ENCODE measurements at places on chromosomes 12 and 14.

GRCh38 chr14:94953541-94954260, 183.8 kb upstream of the GSC start:
- no peak for DNase-seq

DNA sequence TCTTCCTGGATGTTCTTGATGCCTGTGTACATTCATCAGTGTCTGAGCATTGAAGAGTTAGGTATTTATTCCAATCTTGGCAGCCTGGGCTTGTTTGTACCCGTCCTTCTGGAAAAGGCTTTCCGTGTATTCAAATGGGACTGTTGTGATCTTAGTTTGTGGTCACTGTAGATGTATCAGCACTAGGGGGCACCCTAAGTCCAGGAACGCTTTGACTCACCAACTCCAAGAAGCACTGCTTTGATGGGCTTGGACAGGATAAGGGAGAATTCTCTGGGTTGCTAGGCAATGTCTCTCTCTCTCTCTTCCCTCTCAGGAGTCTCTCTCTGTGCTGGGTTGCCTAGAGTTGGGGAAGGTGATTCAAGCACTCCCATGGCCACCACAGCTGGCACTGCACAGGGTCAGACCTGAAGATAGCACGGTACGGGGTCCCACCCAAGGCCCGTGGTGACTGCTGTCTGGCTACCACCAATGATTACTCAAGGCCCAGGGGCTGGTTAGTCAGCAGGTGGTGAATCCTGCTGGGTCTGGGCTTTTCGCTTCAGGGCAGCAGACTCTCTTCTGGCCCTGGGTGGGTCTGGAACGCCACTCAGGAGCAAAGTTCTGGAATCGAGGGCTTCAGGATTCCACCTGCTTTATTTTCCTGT, 211.1 kb upstream of the RGS6 start:
- DNase-seq = peak; percentile 8

GRCh38 chr14:47596232-47596631, 79.2 kb downstream of the MDGA2 start:
- no peak for DNase-seq

DNA sequence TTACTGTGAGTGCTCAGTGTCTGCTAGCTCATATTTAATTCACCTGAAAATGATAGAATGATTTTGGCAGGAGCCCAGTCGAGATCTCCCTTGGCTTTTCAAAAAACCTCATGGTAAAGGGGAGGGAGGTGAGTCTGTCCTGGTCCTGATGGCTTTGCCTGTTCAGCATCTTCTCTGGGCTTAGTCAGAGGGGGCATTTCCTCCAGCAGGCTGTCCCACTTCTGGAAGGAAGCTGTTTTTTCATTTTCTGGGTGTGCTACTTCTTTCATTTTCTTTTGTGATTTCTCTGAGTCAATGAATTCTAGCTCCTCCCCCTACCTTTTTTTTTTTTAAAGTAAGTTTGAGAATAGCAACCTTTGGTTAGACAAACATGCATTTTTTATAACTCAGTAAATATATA, 58.8 kb downstream of the TMX1 start:
- no peak for DNase-seq

DNA sequence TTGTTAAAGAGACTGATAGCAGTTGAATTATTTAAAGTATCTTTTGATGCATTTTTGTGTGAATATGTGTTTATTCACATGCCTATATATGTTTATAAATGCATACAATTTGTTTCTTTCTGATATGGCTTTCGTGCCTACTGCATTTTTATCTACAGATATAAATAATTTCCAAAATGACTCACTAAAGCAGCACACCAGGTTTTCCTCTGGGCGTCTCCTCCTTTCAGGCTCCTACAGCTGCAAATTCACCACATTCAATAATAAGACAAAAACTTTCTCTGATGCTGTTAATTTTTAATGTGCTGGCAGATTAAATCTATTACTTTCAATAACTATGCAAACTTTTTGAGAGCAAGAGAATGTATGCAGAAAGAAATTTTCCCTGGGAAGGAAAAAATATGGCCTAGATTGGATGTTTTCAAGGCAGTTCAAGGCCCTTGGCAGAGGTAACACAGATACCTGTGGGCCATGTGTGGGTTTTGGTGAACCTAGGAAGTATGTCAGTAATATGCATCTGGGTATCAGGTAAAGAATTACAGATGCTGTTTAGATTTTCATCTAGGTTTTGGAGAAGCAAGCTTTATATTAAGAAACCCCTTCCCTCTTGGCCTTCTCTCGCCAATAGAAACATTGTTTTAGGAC, 381.8 kb downstream of the EGLN3 start:
- no peak for DNase-seq

- no peak for DNase-seq
These were observed 6.4 kb downstream of the PRR4 start for GRCh38 chr12:10842862-10843261.

DNA sequence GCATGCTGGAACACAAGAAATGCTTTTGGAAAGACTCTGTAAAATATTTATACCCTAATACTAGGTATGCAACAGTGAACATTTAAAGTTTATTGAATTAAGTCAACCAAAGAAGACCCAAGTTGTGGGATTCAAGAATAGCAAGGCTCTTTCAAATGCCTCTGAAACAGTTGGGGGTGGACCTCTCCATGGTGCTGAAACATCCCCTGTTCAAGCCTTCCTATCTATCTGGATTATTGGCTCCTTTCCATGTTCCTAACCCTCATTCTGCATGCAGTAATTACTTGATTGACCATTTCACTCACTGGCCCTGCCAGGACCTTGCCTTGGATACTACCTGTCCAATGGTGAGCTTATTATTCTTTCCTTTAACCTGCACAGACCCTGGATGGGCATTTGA, 349.7 kb downstream of the NRXN3 start:
- DNase-seq = no peak

DNA sequence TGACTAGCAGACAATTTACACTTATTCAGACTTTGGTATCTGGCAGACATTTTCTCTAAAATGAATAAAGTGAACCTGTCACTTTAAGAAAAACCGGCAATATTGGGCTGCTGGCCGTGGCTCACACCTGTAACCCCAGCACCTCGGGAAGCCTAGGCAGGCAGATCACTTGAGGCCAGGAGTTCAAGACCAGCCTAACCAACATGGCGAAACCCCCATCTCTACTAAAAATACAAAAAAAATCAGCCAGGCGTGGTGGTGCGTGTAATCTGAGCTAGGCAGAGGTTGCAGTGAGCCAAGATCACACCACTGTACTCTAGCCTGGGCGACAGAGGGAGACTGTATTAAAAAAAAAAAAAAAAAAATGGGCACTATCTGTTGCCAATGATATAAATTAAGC, 11.5 kb downstream of the DUSP16 start:
- no peak for DNase-seq

DNA sequence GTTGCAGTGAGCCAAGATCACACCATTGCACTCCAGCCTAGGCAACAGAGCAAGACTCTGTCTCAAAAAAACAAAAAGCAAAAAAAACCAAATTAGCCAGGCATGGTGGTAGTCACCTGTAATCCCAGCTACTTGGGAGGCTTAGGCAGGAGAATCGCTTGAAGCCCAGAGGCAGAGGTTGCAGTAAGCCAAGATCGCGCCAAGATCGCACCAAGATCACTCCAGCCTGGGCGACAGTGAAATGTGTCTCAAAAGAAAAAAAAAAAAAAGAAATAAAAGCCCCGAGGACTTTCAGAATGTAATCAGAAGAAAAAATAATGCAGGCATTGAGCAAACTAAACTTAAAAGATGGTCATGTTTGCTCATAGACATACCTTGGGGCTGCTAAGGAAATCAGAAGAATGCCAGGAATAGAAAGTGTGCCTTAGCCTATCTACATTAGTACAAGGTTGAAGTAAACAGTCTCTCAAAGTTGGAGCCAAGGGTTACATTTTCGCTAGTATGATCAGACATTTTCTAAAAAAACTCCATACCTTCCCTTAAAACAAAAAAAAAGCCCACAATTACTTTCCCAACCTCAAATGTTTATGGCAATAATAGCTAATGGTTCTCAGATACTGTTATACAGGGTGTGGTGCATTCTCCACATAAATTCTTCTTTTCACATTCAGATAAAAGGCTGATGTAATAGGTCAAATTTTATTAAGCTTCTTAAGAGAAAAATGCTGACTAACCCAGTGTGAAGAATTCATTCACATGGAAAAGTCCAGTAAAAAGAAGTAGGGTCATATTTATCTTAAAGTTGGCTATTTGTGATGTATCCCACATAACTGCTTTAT, 15.8 kb downstream of the DTD2 start:
- no peak for DNase-seq

GRCh38 chr14:20662968-20663732, 21.2 kb upstream of the RNASE4 start:
- peak; percentile 97 for DNase-seq

DNA sequence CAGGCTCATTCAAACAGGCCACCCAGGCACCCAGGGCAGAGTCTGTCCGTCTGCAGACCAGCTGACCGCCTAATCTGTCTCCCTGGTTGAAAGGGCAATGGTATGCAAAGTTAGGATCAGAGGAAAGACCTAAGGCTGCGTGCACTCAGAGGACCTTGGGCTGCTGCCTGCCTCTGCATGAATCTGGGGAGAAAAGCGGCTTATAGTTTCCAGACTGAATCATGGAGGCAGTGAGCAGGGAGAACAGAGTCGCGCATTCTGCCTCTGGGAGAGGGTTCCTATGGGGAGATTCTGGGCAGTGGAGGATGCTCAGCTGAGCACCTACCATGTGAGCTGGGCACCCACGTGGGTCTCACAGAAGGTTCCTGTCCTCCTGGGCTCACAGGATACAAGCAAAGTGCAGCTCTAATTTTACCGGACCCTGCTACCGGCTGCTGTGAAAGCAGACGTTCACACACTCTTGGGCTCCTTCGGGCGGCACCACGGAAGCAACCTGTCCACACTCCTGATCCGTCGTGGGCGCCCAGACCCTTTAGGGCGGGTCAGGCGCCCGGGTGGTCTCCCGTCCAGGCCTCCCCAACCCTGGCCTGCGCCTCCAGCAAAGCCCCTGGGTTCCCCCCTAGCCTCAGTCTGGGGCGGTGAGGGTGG, 772 bp downstream of the SCARB1 start:
- DNase-seq = no peak

DNA sequence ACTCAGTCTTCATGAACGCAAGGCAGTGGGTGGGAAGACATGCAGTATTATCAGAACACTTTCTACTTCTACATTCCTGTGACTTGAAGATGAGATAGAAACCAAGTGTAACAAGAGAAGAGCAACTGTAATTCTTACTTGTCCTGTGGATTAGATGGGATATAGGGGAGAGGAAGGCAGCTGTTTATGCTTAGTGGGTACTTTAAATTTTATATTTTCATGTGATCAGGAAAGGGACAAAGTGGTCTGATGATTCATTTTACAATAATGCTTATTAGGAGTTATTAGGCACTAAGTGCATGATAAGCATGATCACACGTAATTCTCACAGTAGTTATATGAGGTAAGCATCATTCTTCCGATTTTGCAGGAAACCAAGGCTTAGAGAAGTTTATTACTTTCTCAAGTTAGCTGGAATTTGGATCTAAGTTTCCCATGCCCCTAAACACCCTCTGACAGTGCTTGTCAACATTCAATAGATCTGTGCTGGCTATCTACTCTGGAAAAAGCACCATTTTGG, 52.7 kb downstream of the PTGER2 start:
- no peak for DNase-seq

DNA sequence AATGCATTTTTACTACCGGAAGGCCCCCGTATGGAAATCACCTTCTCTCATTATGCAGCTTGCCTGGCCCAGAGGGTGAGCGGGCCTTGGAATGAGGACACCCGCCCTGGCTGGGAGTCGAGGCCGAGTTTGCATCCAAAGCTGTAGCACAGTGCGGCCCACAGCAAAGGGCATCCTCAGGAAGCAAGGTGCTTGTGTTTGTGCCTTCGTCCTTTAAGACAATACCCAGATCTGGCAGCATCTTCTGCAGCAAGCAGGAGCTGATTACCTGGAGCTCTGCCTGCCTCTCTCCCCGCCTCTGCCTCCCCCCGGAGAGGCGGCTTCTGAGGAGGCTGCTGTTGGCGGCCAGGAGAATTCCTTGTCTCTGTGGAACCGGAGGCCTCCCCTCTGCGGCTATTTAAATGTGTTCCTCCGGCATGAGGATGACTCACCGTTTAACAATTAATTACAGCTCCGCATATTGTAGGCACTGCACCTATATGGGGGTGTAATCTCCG, 145.3 kb downstream of the CACNA1C start:
- no peak for DNase-seq

GRCh38 chr12:127304751-127305725, 961.9 kb upstream of the TMEM132C start:
- no peak for DNase-seq

DNA sequence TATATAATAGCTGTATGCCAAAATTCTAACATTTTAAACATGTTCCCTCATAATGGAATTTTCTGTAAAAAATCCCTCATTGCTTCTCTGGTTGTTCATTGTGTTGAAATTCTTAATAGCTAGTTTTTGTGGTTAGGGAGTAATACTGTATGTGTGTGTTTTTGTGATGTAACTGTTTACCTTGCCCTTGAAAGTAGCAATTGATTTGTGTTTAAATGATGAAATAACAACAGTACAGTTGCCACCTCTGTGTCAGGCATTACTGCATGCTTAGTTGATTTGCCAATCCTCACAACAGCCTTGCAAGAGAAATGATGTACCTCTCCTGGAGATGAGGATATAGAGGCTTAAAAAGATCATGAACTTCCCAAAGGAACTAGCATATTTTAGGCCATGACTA, 94.9 kb downstream of the DAAM1 start:
- DNase-seq = no peak

DNA sequence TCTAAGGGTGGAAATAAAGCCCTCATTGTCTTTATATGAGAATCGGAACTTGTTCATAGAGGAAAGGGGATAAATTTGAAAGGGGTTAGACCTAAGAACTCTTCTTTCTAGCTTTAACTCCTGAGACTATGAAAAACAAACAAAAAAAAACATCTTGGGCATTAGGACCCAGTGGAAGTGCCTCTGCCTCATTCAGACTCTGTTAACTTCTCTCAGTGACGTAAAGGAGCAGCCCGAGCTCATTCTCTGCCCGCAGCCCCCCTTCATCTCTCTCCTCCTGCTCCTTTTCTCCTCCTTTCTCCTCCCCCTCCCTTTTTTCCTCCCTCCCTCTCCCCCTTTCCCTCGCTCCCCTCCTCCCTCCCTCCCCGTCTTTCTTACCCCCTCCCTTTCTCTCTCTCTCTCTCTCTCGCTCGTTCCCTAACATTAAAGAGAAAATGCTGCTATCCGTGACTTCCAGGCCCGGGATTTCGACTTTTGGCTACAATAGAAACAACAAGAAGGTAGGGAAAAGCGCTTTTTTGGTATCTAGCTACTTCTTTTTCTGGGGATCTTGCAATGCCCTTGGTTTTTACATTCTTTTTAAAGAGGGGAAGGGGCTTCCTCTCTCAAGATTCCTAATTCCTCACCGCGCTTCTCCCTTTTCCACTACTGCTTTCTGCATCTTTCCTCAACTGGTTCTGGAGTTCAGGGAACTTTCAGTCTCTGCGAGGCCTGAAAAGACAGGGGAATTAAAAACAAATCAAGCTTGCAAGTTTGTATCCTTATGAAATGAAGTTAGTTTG, at the start of gene RBMS2:
TSS of gene RBMS2 (plus strand) at position 231 of the 782 bp plus-strand sequence. CDS start at position 435, 204 bp downstream.
- no peak for DNase-seq

GRCh38 chr12:48420039-48420775, 52.2 kb upstream of the ANP32D start:
- no peak for DNase-seq

GRCh38 chr14:73344319-73344718, 107.0 kb downstream of the PAPLN start:
- no peak for DNase-seq

GRCh38 chr14:89911010-89911919, 43.3 kb downstream of the EFCAB11 start:
- no peak for DNase-seq
